ENCODE measurements at places on chromosomes 1 and 21.

DNA sequence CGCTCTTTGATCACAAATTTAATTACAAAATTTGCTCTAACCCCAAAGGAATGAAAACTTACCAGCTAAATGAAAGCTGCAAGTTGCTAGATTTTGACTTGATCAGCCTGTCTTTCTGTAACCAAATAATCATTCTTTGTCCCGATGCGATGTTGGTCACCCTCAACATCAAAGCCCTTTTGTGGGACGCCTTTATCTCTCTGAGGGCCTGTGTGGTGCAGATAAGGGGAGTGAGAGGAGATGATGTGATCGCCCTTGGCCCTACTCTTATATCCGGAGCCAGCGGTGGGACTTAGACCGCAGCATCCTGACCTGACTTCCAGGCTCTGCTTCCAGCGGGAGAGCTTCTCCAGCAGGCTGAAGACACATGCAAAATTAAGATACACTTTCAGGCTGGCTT, 19.3 kb upstream of the UMODL1 start:
- DNase-seq = no peak

GRCh38 chr21:45027241-45028196, 46.9 kb upstream of the ADARB1 start:
- DNase-seq = no peak

GRCh38 chr21:42587036-42587435, 66.4 kb upstream of the PDE9A start:
- no peak for DNase-seq

GRCh38 chr1:145995964-145996432, 381 bp downstream of the TXNIP start:
- no peak for DNase-seq

- no peak for DNase-seq
These were observed 112.9 kb downstream of the PTPN14 start for GRCh38 chr1:214438530-214438929.

DNA sequence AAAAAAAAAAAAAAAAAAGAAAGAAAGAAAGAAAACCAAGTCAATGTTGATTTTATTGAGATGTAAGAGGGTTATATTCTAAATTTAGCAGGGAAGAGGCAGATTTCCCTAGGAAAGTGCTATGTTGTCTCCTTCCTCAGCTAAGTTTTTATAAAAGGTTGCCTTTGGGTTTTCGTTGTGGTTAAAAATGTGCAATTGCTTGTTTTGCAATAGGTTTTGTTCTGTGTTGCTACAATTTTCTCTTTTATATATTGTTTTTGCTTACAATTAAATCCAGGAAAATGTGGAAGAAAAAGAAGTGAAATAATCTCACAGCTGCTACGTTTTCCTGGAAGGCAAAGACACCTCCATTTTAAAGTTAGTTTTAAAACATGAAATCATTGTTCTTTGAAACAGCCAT, 136.7 kb upstream of the C1orf105 start:
- DNase-seq = no peak

GRCh38 chr1:60541831-60542532, 468.4 kb upstream of the C1orf87 start:
- DNase-seq = no peak

DNA sequence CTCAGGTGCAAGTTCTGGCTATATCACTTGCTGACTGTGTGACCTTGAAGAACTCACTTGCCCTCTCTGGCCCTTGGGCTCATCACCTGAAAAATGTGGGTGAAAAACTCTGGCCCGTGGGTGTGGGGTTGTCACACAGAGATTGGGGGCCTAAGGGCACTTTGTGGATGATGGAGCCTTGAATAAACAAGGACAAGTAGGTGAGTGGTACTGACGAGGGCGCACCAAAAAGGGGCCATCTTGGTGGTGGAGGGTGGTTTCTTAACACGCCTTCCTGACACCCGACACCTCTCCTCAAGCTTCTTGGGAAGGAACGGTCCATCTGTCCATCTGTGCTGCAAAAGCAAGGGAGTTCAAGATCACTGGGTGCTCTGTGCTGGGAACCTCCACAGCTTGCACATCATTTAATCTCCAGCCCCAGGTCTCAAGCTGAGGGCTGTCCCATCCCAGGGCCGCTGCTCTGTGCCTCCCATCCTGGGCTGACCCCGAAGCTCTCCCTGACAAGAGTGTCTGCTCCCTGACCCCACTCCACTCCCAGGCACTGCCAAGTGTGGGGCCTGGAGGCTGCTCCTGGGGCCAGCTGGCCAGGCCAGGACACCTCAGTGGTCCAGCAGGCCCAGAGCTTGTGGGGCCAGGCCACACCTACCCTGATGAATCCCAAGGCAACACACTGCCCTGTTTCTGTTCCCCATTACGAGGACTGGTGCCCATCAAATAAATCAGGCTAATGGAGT, 97.3 kb downstream of the GLIS1 start:
- DNase-seq = no peak

- no peak for DNase-seq
These were observed 16.4 kb downstream of the NCMAP start for GRCh38 chr1:24572301-24572700.

- DNase-seq = no peak
These were observed 3.2 kb downstream of the DAP3 start for GRCh38 chr1:155691992-155692528.

- no peak for DNase-seq
These were observed 55.9 kb downstream of the FAM163A start for GRCh38 chr1:179798864-179799516.

GRCh38 chr1:112982853-112983536, 27.0 kb upstream of the SLC16A1 start:
- no peak for DNase-seq

DNA sequence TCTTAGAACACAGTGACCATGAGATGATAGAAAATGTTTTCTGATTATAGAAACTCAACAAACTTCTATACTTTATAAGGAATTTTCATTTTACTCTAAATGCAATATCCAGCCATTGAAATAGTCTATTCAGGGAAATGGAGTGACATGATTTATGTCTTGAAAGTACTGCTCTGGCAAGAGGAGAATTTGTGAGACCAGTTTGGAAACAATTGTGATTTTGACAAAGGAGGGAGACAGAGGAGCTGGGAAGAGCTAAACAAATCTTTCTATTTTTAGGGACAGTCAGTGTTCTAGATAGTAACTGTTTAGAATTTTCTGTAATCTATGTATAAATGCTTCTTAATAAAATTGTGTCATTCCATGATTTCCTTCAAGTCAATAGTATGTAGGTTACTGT, 252.3 kb downstream of the FMN2 start:
- no peak for DNase-seq

DNA sequence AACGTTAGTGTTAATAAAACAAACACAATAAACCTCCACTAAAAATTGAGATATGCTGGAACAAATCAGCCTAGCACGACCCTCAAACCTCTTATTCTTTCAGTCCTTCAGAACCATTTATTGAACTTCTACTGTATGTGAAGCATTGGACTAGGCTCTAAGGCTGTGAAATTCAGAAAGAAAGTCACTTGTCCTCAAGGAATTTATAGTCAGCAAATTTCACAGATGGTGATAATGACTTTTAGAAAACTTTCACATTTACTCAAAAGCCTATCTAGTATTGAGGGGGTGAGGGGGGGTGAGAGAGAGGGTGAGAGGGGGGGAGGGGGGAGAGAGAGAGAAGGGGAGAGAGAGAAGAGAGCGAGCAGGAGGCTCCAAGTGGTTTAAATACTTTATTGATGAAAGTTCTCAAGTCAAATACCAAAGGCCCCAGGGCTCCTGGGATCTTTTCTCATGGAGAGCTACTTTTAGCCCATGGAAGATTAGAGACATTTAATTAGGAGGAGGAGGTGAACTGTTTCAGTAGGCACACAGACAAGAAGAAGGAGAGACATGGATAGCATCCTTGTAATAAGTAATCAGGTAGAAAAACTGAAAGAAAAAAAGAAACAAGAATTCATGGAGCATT, 66.3 kb upstream of the SSX2IP start:
- no peak for DNase-seq

- no peak for DNase-seq
These were observed 19.7 kb upstream of the RNU1-4 start for GRCh38 chr1:16720351-16721223.

GRCh38 chr1:199944986-199945385, 82.5 kb upstream of the NR5A2 start:
- DNase-seq = no peak

- no peak for DNase-seq
These were observed 3.8 kb upstream of the SLC50A1 start for GRCh38 chr1:155131856-155132255.

GRCh38 chr1:236316437-236316836, 34.7 kb upstream of the ERO1B start:
- DNase-seq = no peak

DNA sequence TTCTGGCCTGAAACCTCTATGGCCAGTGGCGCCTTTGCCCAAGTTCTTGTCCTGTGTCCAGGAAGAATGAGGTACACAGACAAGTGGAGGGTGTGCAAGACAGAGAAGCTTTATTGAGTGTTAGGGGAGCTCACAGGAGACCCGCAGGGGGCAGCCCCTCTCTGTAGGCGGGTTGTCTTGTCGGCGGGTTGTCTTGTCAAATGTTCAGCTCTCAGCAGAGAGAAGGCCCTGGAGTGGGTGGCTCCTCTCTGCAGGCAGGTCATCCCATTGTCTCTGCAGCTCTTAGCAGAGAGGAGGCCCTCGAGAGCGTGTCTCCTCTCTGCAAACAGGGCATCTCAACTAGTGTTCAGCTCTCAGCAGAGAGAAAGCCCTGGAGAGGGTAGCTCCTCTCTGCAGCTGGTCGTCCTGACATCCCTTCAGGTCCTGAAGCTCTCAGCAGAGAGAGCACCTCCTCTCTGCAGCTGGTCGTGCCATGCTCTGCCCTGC, 11.0 kb downstream of the COL6A2 start:
- DNase-seq = no peak

- no peak for DNase-seq
These were observed 16.5 kb upstream of the ATP6V1G3 start for GRCh38 chr1:198556971-198557370.

DNA sequence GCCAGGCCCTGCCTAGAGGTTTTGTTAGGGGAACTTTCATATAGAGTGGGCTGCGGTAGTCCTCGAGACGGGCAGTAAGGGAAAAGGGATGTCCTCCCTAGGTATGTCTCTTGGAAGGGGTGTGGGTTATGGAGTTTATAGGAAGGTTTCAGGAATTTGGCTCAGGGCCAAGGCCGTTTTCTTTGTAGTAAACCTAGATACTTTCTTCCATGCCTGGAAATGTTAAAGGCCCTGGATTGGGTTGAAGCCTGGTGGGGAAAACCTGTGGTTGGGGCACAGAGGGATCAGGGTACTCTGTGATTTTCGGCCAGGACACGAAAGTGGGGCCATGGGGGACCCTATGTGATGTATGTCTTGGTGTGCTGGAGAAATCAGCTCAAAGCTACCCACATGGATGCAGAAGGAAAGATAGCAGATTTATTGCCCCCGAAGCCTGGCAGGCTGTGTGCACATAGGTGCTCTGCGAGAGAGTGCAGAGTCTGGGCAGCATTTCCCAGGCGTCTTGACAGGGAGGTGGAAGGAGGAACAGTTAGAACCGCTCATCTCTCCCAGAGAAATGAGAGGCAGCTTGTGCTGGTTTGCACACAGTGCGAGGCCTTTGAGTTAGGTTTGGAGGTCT, 1.7 kb downstream of the SNAP47 start:
- DNase-seq = no peak

GRCh38 chr1:92167151-92167550, 50.6 kb upstream of the C1orf146 start:
- no peak for DNase-seq

DNA sequence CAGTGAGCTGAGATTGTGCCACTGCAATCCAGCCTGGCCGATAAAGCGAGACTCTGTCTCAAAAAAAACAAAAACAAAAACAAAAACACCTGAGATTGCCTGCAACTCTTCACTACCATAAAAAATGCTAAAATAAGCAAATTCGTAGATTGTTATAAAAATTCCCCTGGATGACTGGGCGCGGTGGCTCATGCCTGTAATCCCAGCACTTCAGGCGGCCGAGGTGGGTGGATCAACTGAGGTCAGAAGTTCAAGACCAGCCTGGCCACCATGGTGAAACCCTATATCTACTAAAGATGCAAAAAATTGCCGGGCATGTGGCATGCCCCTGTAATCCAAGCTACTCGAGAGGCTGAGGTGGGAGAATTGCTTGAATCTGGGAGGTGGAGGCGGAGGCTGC, 10.7 kb downstream of the MED18 start:
- DNase-seq = no peak

- DNase-seq = peak; percentile 98
These were observed 285.0 kb upstream of the NR5A2 start for GRCh38 chr1:199742547-199742946.

DNA sequence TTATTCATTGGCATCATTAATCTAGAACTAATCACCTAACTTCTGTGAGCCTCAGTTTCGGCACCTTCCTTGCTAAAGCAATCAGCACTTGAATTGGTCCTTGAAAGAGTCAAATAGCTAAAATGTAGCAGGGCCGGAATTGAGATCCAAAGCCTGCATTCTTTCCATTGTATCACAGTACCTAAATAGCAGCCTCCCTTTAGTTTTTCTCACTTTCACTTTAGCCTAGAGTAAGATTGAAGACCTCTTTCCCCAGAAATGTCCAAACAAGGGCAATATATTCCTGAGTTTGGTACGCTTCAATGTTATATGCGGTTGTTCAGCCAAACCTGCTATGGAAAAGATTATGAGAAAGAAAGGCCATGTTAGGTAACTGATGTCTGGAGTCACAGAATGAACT, 121.9 kb upstream of the BMP8A start:
- no peak for DNase-seq

DNA sequence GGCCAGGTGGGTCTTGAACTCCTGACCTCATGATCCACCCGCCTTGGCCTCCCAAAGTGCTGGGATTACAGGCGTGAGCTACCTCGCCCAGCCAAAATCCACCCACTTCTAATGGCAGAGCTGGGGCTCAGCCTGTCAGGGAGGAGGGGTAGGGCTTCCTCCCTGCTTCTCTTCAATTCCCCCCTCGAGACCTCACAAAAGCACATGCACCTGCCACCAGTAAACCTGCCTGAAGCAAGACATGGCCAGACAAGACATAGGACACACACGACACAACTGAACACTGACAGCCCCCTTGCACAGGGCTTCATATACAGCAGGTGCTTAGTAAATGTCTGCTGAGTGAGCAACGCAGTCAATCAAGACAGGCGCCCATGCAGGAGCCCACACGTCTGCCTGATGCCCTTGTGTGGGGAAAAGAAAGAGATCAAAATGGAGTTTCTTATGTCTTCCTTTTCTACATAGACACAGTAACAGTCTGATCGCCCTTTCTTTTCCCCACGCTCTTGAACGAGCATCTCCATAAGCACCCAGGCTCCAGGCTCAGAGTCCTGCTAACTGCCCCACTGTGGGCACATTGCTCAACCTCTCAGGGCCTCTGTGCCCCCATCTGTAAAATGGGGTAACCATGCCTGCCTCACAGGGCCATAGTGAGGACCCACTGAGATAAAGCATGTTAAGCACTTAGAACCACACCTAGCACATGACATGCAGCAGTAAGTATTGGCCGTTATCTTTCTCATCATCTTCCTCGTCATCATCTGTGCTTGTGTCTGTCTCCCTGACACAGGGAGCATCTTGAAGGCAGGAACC, 8.8 kb downstream of the SDC3 start:
- no peak for DNase-seq

- DNase-seq = peak; percentile 77
These were observed 33.5 kb upstream of the KLF17 start for GRCh38 chr1:44084998-44085675.
